NCI-H146 (cell line): ENCODE measurements at places on chromosomes 6 and 20.
A peak's percentile ranks its signal among the peaks of the same experiment; 100 is the strongest.

DNA sequence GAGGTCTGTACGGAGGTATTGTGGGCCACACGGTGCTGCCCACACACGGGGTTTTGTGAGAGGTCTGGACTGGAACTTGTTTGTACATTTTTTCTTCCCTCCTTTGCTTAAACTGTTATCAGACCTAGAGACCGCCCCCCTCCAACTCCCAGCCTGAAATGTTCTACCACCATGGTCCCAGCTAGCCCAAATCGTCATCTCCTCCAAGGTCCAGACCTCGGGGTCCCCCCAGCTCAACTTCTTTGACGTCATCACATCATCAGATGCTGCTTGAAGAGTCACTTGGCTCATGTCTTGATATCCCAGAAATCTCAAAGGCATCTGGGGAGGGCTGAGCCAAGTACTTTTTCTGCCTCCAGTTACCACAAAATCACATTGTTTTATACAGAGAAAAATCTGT, 2.8 kb upstream of the CCDC170 start:
- no peak for DNase-seq

DNA sequence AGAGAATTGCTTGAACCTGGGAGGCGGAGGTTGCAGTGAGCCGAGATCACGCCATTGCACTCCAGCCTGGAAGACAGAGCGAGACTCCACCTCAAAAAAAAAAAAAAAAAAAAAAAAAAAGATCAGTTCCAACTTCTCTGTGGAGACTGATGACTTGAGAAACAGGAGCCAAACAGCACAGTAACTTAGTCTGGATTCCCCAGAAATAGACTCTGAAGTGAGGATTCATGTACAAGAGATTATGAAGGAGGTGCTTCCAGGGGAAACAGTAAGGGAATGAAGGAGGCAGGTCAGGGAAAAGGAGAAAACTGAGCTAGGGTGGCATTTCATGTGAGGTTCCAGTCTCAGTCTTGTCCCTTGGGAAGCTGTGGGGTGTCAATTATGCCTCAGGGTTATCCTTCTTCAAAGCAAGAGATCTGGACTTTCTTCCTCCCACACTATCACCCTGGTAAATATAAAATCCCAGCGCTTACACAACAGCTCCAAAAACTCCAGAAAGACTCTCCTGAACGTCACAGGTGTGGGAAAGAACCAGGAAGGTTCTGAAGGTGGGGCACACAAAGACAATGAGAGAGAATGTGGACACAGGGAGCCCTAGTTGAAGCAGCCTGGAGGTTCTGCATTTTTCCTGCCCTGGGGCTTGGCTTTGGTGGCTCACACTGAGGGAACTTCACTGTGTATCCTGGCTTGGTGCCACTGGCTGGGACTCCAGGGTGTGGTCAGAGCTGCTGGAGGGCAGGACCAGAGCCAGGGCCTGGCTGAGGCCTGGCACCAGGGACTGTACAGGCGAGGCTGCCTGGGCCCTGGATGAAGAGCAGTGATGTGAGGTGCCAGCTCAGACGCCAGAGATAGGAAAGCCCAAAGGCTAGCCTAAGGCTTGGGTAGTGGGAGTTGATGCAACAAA, 46.8 kb downstream of the PCNA start:
- peak; percentile 35 for DNase-seq

DNA sequence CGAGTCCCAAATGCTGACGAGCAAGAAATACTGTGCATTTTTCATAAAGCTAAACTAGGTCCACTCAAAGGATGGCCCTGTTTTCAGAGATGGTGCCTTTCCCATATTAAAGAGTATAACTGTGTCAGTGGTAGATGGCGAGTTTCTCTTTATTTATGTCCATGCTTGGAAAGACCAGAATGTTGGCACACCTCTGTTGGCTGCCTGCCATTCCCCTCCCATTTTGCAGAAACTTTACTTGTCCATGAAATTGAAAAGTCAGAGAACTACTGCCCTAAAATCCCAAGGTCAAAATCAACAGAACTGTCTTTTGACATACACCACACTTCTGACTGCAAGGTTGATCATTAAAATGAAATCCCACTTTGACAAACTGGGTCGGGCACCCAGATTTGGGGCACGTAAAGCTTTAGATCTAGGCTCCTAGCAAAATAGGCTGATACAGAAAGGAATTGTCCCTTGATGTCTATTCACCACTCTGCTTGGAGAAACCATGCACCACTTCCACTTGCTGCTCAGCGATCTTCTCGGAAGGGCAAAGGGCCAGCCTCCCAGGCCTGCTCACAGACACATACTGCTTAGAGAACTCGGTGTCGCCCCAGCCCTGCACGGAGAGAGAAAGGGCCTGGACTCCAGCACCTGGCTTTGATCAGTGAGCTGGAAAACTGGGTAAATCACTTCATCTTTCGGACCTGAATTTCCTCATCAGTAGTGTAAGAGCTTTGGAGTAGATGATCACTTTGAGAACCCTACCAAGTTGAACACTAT, 130.0 kb downstream of the AGPAT4 start:
- DNase-seq: no peak

DNA sequence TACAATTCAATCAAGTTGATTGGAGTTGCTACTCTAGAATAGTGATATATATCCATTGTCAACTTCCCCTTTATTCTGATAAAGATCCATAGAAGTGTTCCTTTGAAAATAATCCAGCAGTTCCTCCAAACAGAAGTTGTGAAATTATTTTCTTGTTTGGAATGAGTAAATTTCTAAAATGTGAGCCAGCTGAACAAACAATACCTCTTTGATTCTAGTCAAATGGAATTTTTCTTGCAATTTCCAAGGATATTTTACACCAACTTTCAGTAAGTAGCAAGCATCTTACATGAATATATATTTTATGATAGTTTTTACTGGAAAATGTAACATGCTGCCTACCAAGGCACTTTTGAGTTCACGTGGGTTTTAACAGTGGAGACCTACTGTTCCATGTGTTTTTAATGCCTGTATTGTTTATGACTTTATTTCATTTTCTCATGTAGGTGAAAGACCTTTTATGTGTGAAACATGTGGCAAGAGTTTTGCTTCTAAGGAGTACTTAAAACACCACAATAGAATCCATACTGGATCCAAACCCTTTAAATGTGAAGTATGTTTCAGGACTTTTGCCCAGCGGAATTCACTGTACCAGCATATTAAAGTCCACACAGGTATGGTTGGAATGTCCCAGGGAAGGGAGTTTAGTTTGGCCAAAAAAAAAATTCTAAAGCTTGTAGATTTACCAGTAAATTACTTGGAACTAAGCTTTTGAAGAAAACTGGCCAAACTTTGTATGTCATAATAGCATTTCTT, 6.5 kb downstream of the GZF1 start:
- no peak for DNase-seq
